Glutamatergic neuron (in vitro differentiated cells): ENCODE measurements at places on chromosomes 2 and 18.

DNA sequence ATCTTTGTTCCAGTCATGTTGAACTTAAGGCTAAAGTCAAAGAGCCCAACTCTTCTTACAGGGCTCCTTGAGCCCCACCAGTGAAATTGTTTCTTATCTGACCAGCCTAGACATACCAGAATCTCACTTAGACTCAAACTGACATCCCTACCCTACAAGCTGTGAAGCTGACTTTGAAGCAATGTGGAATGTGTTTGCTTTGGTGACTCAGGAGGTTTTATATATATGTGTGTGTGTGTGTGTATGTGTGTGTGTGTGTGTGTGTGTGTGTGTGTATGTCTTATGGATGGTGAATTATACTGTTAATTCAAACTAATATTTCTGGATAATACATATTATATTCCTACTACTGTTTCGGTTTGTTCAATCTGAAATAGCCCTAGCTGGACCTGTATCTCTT, 67.3 kb downstream of the CAMKMT start:
- no peak for DNase-seq

GRCh38 chr2:39228413-39229209, 15.2 kb downstream of the CDKL4 start:
- no peak for DNase-seq

DNA sequence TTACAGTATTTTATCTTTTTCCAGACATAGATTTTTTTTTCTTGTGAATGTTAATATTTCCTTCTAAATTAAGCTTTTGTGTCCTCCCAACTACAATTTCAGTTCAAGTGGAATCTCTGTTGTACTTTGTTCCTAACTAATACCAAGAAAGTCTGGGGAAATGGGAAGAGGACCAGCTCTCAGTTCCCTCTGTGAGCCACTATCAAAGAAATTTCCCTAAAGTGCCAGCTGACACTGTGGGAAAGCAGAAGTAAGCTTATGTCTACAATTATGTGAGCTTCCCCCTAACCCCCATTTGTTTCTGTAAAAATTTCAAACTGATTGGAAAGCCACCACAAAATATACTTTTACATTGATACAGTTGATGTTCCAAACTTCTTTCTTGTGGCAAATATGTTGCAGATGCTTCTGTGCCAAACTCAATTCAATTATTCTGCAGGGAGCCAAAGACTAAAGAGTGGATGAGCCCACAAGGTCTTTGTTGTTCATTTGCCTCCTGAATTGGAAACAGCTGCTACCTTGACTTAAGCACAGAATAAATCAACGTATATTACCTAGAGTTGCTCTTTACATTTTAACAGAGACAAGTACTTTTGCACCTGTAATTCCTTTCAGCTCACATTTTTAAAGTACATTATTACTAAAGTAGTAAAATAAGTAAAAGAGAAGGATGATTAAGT, 306.6 kb downstream of the PTH2R start:
- no peak for DNase-seq

- DNase-seq, result peak; percentile 12
These were observed 220.9 kb downstream of the HDAC4 start for GRCh38 chr2:239179851-239180371.

DNA sequence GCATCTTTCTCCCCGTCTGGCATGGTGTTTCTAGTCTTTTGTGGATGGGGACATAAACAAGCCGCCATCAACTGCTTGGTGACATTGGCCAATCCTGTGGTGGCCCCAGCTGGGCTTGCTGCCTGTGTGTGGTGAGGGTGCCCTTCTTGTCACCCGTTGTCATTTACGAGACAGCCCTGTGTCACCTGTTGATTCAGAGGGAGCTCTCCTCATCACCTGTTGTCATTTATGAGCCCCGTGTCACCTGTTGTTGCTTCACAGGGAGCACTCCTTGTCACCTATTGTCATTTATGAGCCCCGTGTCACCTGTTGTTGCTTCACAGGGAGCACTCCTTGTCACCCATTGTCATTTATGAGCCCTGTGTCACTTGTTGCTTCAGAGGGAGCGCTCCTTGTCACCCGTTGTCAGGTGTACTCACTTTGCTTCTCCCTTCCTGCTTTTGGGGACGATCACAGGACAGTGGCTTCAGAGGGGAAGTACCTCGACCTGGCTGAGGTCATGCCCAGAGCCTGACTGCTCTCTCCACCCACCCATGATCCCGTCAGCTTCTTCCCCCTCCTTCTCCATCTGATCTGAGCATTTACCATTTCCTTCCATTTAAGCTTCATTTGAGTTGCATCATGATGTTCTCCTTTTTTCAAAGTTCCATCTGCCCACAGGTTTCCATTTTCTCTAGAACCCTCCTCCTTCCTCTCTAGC, 29.1 kb downstream of the HPCAL1 start:
- no peak for DNase-seq

DNA sequence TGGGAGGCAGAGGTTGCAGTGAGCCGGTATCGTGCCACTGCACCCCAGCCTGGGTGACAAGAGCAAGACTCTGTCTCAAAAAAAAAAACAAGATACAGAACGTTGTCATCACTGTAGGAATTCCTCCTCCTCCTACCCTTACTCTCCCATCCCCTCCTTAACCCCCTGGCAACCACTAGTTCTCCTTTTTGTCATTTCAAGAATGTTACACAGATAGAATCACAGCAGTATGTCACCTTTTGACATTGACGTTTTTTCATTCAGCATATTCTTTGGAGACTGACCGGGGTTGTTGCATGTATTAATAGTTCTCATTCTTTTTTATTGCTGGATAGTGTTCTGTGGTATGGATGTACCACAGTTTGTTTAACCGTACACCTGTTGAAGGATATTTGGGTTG, 32.4 kb downstream of the TTLL4 start:
- no peak for DNase-seq

GRCh38 chr2:156343096-156343939, 10.8 kb upstream of the NR4A2 start:
- no peak for DNase-seq

GRCh38 chr2:169765523-169765922, 31.9 kb downstream of the KLHL23 start:
- DNase-seq, result no peak

DNA sequence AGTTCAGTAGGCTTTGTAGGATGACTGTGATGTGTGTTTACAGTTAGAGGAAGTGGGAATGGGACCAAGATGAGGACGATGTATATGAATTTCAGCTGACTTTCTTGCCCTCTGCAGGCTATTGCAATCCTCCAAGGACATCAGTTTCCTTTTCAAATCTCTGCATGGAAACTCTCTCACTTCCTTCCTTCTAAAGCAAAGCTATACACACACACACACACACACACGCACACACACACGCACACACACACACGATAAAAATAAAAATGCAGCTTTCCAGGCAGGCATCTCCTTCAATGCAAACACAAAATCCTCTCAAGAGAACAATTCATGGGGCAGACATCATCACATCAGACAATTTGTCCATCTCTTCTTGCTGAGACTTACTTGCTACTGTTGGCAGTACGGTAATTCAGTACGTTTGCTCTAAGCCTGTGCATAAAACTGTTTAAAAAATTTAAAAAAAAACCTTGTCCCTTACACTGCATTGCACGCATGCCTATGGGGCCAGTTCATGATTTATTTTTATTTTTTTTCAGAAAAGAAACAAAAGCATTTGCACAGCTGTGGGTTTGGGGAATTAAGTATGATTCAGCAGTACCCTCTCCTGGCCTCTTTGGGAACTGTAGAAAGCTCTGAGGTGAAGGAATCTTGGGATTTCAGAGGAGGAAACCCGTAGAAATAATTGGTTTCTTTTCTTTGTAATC, 27.1 kb upstream of the ICOS start:
- no peak for DNase-seq

- DNase-seq, result no peak
These were observed 962 bp downstream of the TANK start for GRCh38 chr2:161161074-161161706.

DNA sequence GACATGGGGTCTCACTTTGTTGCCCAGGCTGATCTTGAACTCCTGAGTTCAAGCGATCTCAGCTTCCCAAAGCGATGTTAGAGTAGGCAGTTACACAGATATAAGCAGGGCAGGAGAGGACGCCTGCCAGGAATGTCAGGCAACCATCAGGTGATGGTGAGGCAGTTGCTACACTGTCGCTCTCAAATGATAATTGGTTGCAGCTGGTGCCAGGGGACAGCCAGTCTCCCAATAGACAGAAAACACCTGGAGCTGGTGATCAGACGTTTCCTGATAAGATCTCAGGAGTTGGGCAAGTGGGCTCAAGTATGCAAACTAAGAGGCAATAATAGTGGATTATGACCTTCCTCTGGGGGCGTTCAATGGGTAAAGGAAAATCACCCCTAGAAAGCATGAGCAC, 163.1 kb upstream of the RGPD4 start:
- no peak for DNase-seq

GRCh38 chr2:44137872-44138551, 30.7 kb upstream of the PPM1B start:
- DNase-seq, result no peak

DNA sequence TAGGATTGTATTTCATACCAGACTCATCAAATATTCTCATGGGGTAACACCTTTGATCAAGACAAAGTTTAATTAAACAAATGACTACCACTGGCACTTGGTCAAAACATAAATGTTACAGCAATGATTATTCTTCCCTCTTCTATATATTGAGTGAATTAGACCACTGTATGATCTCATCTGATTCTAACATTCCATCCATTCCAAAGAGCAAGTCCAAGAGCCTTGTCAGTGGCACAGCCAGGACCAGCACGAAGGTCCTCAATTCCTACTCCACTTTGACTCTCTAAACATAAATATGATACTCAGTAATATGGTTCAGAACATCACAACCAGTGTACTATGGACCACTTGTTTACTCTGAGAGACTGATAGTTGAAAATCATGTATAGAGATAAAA, 86.4 kb downstream of the AP1S3 start:
- DNase-seq, result no peak

GRCh38 chr2:99096728-99097127, 44.8 kb upstream of the C2orf15 start:
- no peak for DNase-seq

GRCh38 chr2:133801946-133802345, 233.7 kb upstream of the NCKAP5 start:
- no peak for DNase-seq

DNA sequence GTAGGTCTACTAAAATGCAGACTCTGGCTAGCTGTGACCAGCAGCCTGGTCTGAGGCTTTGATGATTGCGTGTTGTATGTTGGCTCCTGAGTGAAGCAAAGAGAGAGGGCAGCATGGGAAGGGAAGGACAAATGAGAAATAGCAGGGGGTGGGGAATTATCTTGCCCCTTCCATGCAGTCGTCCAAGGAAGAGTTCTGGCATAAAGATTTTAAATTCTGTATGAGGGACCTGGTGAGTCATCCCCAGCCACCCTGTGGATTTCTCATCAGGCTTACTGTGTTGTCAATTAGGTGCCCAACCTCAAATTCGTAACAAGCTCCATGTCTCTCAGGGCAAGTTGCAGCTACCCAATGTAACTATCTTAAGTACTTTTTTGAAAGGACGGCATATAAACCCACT, 72.1 kb upstream of the NOSTRIN start:
- no peak for DNase-seq

DNA sequence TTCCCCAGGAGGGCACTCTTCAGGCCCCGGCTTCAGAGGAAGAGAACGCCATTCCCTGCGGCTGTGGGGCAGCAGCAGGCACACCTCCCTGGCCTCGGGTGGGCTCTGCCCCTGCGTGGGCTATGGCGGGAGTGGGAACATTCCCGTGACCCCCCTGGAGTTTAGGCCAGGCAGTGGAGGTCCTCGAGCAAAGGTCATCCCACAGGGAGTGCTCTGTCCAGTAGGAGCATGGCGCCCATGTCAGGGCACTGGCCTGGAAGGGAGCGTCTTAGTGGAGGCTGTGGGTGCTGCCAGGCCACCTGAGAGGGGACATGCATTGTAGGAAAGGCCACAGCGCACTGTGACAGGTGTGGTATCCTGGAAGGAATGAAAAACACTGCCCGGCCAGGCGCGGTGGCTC, 9.2 kb upstream of the NFATC1 start:
- no peak for DNase-seq

- no peak for DNase-seq
These were observed 103.1 kb downstream of the PPP1R1C start for GRCh38 chr2:182088681-182089320.
